ENCODE measurements at places on chromosomes 3 and 15. TPM values are rescaled to one million over a fixed set of nuclear protein-coding genes. Genes with fewer than 3 reads are reported as not detected.

AMIGO3 gene
- 1.0 TPM for total RNA-seq

DNA sequence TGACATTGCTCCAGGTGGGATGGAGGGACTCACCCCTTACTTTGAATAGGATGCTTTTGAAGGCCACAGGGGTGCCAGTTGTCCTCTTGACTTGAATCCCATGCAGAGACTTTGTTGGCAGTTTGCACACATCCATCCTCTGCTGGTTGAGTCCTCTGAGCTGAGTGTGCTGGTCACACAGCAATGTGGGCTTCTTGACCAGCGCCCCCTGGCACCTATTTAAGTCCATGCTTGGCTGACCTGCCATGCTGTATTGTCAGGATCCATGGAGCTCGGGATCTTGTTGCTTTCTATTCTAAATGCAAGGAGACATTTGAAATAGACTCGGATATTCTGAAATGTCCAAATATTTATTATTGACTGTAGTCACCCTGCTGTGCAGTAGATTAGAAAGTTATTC is 19.8 kb downstream of the RAB7A start:
- no peak for DNase-seq

LCTL gene
- total RNA-seq, result 1.8 TPM

ILDR1 gene
- total RNA-seq, result not detected

GRCh38 chr15:38721568-38721945 is 156.9 kb upstream of the RASGRP1 start:
- no peak for DNase-seq

SCG3 gene
- total RNA-seq, result not detected

DNA sequence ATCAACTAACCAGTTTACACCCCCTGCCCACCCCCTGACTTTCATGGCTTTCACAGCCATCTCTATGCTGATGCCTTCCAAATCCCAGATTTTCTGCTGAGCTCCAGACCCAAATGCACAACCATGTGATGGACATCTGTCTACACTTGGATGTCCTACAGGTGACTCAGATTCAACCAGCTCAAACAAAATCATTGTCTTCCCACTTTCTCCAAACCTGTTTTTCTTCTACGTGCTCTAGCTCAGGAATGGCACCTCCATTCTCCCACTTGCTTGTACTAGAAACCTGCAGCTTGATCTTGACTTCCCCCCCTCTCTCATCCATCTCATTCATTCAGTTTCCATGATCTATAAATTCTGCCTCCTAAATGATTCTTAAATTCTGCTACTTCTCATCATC is 34.1 kb upstream of the RARRES1 start:
- DNase-seq, result no peak

SMC4 gene
- 165 TPM for total RNA-seq

SLC26A6 gene
- 16.9 TPM for total RNA-seq

ATP2B2 gene
- 0.12 TPM for total RNA-seq

GRCh38 chr3:45537970-45538640 is 56.4 kb upstream of the LIMD1 start:
- DNase-seq, result no peak

GRCh38 chr3:183477801-183478456 is 49.5 kb upstream of the MCF2L2 start:
- no peak for DNase-seq

- no peak for DNase-seq
These were observed 15.4 kb upstream of the CFAP20DC start for GRCh38 chr3:59065240-59065639.

- DNase-seq, result no peak
These were observed 617.5 kb downstream of the TBL1XR1 start for GRCh38 chr3:176579711-176580185.

DNA sequence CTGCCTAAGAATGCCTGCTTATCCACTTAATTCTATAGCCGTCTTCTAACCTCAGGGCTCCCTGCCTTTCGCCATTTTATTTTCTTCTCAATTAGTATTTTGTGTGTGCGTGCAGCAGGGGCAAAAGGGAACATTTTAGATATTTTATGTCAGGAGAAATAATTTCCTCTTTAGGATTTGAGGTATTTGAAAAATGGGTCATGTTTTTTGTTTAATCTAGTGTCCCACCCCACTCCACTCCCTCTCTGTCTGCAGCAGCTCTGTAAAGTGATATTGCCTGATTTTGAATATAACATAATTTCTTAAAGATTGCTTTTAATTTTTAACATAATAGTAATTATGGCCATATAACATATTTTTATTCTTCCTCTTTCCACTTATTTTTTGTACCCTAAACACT is 593.2 kb upstream of the DPPA4 start:
- DNase-seq, result no peak

HIGD2B gene
- total RNA-seq, result not detected

GRCh38 chr3:22115581-22115980 is 364.6 kb upstream of the ZNF385D start:
- no peak for DNase-seq

- DNase-seq, result peak; percentile 49
These were observed 3.9 kb upstream of the TLE3 start for GRCh38 chr15:70101459-70102113.

GRCh38 chr3:60202052-60202726 is 1049.1 kb downstream of the FHIT start:
- DNase-seq, result no peak

EXOG gene
- 10.9 TPM for total RNA-seq

- no peak for DNase-seq
These were observed 365.6 kb downstream of the PTPRG start for GRCh38 chr3:61926923-61927322.

DNA sequence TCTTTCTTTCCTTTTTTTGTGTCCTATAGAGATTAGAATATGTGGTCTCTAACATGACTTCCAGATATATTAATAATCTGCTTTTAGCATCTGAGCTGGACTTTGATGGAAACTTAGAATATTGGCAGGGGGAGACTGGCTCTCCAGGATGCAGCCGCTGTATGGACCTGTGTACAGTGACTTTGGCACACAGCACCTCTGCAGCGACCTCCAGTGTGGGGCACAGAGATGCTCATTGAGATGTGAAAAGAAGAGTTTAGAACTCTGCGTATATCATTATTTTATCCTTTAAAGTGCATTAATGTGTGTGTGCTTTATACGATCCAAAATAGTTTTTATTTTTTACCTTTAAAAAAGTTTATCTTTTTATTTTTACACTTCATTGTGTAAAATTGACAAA is 18.3 kb downstream of the CFAP161 start:
- DNase-seq, result no peak

ZNF502 gene
- total RNA-seq, result 0.93 TPM

STAB1 gene
- 0.12 TPM for total RNA-seq

DNA sequence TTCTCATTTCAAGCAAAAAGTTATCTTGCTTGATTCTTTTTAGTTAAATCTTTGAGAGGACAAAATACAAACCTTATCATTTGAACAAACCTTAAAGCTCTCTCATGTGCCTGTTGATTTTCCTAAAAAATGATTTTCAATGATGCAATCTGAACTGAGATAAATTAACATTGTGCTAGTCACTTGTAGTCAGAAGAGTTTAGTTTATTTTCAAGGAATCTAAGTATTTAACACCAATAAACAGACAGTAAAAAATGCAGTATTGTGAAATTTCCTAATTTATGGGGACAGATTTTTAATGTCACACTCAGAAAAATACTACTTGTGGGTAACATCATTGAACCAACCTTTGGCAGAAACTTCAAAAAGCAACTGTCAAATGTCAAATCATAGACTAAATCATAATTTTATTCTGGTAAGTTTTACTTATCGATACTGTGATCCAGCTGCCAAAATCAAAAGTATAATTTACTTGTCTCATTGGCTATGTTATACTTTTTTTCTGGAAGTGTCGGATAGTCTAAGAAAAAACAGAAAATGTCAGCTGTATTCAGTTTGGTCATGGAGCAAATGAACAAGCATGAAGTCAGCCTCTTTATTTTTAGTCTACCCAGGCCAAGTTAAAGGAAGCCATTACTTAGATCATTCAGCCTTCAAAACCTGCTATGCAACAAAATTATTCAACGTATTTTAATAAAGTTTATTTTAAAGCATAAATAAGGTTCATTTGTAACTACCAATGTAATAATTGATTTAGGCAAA is 52.4 kb upstream of the FNDC3B start:
- no peak for DNase-seq

- DNase-seq, result no peak
These were observed 18.2 kb downstream of the SENP8 start for GRCh38 chr15:72136170-72137051.

PSMA4 gene
- 579 TPM for total RNA-seq

GRCh38 chr15:100598655-100599054 is 3.3 kb downstream of the LINS1 start:
- DNase-seq, result no peak

- DNase-seq, result no peak
These were observed 14.5 kb downstream of the H1-8 start for GRCh38 chr3:129557548-129557894.

- DNase-seq, result no peak
These were observed 58.3 kb downstream of the HES1 start for GRCh38 chr3:194194051-194194756.

GP9 gene
- total RNA-seq, result not detected

DNA sequence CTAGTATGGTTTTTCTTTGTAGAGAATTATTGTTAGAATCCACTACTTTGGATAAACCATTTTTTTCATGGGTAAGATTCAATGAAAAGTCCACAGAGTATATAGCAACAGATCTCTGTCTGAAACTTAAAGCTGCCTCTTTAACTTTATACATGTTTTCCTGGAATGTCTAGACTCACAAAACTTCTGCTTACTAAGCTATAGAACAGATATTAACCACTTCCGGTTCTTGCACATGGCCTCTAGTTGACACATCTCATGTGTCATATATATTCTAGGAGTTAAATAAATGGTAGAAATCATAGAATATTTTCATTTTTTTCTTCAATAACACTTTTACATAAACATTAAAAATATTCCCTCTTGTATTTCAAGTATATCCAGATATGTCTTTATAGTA is 1693.9 kb downstream of the SI start:
- DNase-seq, result no peak

DNA sequence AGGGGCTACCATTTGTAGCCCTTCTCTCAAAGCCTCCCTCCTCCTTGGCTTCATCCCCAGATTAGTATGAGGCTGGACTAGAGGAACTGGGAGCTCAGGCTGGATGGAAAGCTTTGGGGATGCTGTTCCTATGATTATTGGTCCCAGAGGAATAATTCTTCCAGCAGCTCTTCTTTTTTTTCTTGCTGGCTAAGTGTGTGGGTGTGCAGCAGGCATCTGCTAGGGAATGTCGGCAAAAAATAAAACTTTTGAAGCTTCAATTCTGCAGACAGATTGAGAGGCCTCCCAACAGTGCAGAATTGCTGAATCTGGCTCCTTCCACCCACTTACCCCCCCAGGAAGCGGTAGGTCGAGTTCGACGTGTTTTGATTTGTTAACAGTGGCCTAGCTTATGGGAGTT is 138.5 kb upstream of the ANKRD28 start:
- DNase-seq, result no peak

GRCh38 chr15:85388566-85389305 is 8.3 kb downstream of the AKAP13 start:
- DNase-seq, result no peak

AGTR1 gene
- not detected for total RNA-seq
